CD4-positive, alpha-beta memory T cell (primary cell): ENCODE measurements at places on chromosomes 3 and 15. TPM values are rescaled to one million over a fixed set of nuclear protein-coding genes. Genes with fewer than 3 reads are reported as not detected.

DNA sequence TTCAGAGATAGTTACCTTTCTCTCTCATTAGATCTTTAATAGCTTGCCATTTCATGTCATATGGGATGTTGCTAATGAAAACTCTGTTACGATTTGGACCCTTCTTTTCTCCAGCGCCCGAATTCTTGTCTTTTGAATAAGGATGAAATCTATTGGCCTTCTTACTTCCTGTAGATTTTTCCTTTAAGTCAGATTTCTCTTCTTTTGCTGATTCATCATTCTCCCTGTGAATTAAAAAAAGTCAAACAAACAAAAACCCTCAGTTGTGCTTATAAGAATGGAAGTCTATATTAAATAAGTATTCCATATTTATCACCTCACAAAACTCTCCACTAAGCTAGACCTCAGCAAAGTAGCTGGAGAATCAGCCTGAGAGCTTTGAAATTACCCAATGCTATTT, 9.5 kb downstream of the MYEF2 start:
- no peak for DNase-seq

GRCh38 chr3:79994397-79994796, 226.6 kb upstream of the ROBO1 start:
- no peak for DNase-seq

DNA sequence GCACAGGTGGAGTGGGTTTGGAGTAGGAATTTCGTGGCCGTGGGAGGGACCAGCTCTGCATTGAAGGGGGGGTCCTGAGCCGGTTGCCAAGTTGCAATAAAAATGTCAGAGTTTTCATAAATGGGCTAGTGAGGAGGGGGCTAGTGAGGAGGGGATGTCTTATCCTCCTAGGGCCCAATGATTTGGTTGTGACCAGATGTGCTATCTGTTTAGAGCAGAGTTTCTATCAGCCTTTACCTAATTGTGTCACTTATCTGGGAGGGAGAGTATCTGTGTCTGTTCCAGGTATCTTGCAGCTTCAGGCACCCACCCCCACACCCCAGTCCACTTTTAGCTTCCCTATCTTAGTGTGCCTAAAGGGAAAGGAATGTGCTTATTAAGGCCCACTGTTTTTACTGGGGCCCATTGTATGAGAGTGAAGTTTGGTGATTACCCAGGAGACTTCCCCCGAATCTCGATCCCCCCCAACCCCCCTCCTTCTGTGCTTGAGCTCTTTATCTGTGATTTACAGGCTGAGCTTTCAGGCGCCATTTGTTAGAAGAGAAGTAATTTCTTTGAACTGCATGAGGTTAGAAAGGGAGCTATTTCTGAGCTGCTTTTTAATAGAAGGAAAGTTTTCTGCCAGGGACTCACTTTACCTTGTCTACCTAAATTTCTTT, 42.6 kb downstream of the PPCDC start:
- DNase-seq, result no peak

DNA sequence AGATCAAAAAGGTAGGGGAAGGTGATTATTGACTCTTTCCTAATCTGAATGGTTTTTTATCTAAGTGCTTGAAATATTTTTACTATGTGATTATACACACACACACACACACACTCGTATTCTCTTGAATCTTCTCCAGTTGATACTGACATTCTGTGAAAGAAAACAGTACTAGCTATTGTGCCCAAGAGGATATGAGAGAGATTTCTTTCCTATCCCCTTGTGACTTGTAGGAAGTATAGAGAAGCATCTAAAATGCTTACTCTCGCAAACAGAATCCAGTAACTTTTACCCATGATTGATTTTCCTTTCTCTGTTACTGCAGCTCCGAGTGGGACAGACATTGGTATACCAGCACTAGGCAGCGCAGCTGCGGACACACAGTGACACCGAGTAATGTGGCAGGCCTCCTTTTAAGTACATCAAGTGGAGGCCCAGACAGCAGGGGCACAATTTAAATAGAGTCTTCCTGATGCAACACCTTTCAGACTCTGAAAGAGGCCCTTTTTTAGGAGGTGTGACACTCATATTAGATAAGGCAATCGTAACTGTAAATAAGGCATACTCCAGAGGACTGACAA, 421.0 kb upstream of the CNTN4 start:
- no peak for DNase-seq

DNA sequence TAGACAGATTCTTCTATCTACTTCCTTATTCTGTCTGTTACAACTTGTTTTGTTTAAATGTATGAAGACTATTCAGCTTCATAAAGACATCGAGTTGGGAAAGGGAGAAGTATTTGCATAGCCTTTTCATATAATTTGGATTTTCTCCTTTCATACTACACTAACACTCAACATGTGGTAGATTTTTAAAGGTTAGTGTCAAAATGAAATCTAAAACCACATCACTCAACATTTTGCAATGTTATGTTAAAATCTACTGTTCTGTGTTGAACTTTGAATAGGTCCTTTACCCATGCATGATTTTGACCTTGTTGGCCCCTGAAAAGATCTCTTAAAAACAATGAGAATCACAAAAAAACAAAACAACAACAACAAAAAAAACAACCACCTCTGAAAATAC, 860.9 kb downstream of the ROBO1 start:
- DNase-seq, result no peak

GRCh38 chr15:37009288-37009687, 91.1 kb downstream of the MEIS2 start:
- DNase-seq, result no peak

GRCh38 chr3:72950372-72950771, 46.2 kb upstream of the PPP4R2 start:
- DNase-seq, result no peak

- no peak for DNase-seq
Measured at GRCh38 chr15:94478763-94479162, 247.4 kb downstream of the MCTP2 start.

DNA sequence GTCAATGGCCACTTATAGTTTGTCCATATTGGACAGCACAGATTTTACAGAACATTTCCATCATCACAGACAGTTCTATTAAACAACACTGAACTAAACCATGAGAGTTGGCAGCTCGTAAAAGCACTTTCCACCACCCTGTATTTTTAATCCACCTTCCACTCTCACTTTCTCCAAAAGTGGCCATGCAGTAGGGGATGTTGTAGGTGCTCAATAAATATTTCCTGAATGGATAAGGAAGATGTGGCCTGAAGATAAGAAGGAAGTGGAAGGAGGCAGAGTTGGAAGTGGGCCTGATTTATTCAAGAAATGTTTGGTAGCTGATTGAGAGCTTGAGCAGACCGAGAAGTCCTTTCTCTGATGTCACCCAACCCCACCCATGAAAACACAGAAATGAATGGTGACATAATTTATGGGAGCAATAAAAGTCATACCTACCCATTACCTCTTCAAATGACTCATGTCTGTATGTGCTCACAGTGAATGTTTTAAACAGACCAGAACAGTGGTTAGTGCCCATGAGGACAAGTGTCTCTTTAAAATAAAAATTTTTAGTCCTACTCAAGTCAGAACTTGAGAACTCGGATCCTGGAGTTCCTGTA, 39.6 kb upstream of the CTNNB1 start:
- no peak for DNase-seq

- no peak for DNase-seq
Measured at GRCh38 chr3:22419261-22419660, 668.3 kb upstream of the ZNF385D start.

DNA sequence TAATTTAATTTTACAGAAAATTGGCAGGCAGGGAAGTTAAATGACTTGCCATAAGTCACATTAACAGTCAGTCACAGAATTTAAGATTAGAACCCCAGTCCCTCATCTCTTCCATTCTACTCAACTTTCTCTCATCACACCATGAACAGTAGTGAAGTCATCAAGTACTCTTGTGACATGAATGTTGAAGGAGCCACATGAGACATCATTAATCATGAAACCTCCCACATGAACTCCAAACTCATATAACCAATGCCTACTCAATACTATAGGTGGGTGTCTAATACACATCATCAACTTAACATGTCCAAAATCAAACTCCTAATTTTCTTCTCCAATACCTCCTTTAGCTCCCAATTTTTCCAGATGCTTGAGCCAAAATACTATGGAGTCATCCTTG, 19.5 kb downstream of the PHC3 start:
- no peak for DNase-seq

DNA sequence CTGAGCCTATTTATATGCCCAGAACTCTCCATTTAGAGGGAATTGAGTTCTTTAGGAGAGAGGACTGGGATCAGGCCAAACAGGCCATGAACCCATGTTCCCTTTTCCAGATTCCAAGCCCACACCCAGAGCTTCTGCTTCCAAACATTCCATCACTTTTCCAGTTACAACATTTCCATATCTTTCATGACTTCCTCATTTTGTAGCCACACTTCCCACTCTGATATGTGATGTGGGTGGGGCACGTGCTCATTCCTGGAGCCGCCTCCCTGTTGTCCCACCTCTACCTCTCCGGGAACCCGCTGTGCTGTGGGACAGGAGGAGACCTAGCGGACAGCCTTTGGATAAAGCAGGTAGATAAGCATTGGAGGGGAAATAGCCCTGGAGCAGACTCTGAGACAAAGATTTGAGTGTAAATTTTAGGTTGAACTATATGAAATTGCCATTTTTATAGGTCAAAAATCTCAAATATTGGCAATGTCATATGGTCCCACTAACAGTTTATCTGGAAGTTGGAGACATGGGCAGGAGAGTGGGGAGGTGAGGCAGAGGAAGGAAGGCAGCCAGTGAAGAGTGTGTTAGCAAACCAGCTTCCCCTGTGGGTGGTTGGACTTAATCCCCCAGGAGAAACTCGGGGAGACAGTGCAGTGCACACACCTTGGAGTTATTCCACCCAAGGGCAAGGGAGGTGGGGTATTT, 31.8 kb downstream of the CYP8B1 start:
- DNase-seq, result no peak

GRCh38 chr3:153273767-153274435, 111.9 kb downstream of the RAP2B start:
- no peak for DNase-seq

DNA sequence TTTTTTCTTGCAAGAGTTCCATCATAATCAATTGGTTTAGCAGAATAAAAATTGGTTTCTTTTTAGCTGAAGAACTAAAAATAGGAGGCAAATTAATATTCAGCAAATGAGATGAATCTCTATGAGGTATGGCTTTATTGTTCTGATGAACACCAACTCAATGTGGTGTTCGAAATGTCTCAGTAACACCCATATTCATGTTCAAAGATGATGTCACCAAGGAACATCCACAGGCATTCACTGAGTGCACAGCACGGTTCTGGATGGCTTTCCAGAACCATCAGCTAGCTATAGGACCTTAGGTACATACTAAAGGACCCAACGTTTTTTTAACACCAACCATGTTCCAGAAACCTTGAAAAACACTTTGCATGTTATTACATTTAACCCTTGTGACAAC, 42.7 kb downstream of the CCNL1 start:
- DNase-seq, result no peak

DNA sequence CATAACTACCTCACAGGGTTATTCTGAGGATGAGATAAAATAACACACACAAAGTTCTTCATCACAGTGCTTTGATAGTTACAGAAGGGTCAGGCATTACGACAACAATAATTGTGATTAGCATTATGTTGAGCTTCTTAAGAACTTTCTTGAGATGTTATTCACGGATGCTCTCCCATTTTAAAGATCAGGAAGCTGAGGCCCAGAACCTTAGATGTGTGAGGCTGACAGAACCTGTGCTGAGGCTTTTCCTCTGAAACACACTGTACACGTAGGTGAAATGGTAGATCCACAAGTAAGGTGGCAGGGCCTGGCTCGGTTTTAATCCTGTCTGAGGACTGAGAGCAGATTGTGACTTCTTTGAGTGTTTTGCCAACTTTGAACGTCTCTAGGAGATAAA, 211.2 kb upstream of the BHLHE40 start:
- no peak for DNase-seq

DNA sequence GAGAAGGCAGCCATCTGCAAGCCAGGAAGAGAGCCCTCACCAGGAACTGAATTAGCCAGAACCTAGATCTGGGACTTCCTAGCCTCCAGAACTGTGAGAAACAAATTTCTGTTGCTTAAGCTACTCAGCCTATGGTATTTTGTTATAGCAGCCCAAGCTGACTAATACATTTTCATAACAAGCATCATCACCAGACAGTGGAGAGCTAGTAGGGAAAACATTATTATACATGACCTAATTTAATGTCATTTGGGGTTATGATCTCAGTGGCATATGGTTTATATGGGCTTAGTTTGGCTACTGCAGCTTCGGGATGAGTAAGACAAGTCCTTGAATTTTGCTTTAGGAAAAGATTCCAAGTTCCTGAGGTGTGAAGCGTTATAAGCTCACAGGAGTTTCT, 35.6 kb downstream of the LNP1 start:
- no peak for DNase-seq

DNA sequence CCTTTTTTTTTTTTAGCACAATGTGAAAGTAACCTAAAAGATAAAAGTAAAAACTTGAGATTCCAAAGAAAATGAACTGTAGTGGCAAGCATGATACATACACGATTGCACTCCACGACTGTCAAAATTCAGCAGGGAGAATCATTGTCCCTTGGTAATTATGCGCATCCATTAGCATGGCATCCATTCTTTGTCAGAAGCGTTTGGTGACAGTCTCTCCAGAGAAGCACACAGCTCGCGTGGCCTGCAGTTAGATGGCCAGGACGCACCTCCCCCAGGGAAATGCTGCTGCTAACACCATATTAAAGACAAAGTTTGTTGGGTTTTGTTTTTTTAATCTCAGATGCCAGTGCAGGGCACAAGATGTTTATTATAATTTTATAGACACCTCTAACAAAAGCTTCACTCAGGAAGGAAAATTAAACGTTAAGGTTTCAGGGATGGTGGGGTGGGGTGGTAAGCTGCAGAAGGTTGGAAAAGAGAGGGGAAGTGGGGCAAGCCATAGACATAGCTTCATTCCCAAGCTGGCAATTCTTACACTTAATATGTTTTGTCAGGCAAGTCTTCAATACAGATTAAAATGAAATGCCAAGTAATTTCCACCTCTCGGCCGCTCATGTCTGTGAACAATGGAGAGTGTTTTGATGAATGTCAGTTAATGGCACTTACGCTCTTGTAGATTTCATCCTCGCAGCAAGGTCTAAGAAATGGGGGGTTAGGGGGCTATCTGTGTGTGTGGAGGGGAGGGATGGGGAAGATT, 142.8 kb upstream of the TOPAZ1 start:
- no peak for DNase-seq

DNA sequence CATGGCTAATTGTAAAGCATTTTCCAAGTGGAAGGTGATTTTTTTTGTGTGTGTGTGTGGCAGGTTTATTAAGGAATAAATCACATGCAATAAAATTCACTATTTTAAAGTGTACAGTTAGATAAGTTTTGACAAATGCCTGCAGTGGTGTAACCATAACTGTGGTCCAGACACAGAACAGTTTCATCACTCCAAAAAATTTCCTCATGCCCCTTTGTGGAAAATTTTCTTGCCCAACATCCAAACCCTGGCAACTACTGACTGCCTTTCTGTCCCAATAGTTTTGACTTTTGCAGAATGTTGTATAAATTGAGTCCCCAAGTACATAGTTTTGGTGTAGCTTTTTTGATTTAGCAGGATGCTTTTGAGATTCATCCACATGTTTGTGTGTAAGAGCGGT, 135.1 kb upstream of the KLHL25 start:
- no peak for DNase-seq

Gene PRTG
- not detected for polyA plus RNA-seq

Gene GHRL
- not detected for polyA plus RNA-seq

Gene POLR2M
- 49.8 TPM for polyA plus RNA-seq

Gene SI
- polyA plus RNA-seq, result not detected

Gene RNF111
- 22.2 TPM for polyA plus RNA-seq

Gene TRH
- polyA plus RNA-seq, result not detected

Gene DUT
- polyA plus RNA-seq, result 178 TPM

Gene FAN1
- 7.7 TPM for polyA plus RNA-seq

Gene GAP43
- not detected for polyA plus RNA-seq

Gene CDHR4
- not detected for polyA plus RNA-seq
